ENCODE measurements at places on chromosomes 1 and 21. TPM values are rescaled to one million over a fixed set of nuclear protein-coding genes. Genes with fewer than 3 reads are reported as not detected.

DNA sequence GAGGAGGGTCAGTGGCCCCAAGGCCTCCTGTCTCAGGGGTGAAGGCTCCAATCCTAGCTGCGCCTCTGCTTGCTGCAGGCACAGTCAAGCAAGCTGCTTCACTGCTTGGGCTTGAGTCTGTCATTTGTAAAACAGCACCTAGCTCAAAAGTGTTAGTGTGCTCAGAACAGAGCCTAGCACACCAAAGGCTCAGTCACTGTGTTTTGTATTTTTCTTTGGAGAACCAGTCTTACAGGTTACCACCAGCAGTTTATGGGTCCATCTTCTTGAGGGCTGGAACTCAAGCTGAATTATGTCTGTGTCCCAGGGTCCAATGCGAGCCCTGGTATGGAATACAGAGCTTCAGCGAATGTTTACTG, 113.6 kb downstream of the DMRTB1 start:
- no peak for DNase-seq

DNA sequence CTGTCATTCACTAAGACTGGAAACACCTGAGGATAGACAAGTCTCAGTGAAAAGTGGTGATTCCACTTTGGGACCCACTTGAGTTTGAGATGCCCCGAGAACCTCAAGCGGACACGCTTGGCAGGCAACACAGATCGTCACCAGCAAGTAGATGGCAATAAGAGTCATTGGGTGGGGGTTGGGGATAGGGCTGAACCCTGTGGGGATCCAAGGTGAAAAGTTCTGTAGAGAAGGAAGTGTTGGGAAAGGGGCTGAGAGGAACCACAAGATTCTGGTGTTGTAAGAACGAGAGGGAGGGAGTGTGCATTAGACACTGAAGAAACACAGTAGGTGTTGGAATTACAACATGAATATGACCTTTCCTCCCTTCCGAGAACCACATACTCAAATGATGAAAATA, 45.4 kb upstream of the TDRD10 start:
- no peak for DNase-seq

GJA4 gene
- 26.8 TPM for total RNA-seq

BSND gene
- not detected for total RNA-seq

GRCh38 chr21:36059823-36060158, 535 bp downstream of the SETD4 start:
- peak; percentile 86 for DNase-seq

DNA sequence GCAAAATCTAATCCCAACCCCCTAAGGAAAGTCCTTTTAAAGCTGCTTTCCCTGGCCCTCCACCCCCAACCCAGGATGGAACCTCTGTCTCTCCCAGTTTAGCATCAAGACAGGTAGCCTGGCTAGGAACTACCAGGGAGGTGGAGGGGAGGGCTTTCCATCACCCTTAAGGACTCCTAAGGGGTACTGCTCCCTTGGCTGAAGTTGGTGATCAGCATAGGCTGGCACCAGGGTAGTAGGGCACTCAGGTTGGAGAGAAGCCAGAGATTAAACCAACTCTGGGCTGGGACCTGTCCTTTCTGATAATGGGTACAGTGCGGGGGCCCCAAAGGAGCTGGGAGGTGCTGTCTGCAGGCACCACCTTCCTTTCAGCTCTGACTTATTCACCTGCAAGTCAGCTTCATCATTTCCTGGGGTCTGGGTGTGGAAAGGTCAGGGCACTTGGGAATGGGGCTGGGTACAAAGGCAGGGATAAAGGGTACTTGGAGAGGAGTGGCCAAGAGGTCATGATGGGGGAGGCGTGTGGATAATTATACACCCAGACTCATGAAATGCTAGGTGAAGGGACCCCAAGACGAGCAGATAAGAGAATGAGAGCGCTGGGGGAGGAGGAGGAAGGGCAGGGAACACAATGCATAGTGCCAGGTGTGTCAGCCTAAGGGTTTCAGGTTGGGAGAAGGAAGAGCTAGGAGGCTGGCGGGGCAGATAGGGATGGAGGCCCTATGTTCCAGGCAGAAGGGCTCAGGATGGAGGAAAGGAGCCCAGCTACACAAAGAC, 1.2 kb downstream of the ARHGEF2 start:
- no peak for DNase-seq

GRCh38 chr1:19477284-19478249, 7.8 kb downstream of the CAPZB start:
- peak; percentile 82 for DNase-seq

GRCh38 chr1:107530543-107530942, 389.7 kb downstream of the NTNG1 start:
- no peak for DNase-seq

ABCG1 gene
- 12.4 TPM for total RNA-seq

CD52 gene
- 16.1 TPM for total RNA-seq

LGR6 gene
- 0.43 TPM for total RNA-seq

DNA sequence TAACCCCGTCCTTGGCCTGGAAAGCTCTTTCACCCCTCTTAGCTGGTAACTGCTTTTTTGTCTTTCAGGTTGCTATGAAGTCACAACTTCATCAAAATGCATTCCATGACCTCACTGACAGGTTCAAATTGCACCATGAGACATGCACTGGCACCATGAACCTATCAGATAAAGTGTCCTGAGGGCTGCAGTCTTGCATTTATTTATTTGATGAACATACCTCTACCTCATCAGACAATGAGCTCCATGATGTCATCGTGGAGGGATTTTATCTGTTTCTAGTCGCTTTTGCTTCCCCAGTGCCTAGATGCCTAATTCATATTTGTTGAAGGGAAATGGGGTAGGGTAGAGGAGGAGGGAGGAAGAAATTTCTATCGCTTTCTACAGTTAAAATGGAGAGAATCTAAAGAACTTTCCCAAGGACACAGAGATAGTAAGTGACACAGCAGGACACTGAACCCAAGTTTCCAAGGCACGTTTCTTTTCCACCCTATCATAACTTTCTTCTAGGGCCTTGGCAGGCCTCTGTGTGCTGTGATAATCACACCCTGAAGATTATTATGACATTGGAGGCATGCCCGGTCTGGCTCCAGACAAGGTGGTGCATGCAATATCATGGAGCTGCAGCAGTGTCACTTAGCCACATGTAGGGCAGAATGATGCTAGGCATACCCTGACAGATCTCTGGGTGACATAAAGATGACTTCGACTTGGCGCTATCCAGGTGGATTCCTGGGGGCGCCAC, 69.5 kb downstream of the CD58 start:
- DNase-seq, result no peak

CD101 gene
- 2.1 TPM for total RNA-seq

DNA sequence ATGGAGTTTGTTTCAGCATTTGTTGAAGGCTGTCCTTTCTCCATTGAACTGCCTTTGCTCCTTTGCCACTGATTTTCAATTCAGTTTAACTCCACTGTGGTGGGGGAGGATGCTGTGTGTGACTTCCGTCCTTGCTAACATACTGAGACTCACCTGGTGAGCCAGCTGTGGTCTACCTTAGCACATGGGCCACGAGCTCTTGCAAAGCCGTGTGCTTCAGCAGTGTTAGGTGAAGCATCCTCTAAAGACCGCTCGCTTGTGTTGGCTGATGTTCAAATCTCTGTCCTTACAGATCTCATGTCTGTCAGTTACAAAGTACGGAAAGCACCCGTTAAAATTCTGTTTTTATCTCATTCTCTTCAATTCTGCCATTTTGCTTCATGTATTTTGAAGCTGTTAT, 3.6 kb upstream of the SPATC1L start:
- DNase-seq, result no peak

- DNase-seq, result no peak
Measured at GRCh38 chr21:40837456-40837855, 9.5 kb downstream of the DSCAM start.

- DNase-seq, result no peak
Measured at GRCh38 chr1:244727871-244728474, 75.0 kb downstream of the DESI2 start.

DNA sequence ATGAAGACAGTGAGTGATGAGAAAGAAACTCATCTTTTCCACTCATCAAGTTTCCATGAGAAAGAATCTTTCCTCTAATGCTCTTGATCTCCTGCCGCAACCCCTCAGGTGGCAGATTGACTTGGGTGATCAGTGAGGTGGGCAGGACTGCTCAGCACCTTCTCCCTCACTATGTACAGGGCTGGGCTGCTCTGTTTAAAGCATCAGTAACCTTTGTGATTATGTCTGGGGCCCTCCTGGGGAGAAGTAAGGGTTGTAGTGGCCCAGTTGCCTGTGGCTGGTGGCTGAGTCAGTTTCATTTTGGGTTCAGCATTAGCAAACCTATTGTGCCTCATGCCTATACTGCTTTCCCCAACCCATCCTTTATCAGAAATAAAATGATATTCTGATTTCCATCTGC, 366.0 kb downstream of the TTLL7 start:
- no peak for DNase-seq

- DNase-seq, result no peak
Measured at GRCh38 chr1:71350805-71351204, 270.0 kb upstream of the ZRANB2 start.

DNA sequence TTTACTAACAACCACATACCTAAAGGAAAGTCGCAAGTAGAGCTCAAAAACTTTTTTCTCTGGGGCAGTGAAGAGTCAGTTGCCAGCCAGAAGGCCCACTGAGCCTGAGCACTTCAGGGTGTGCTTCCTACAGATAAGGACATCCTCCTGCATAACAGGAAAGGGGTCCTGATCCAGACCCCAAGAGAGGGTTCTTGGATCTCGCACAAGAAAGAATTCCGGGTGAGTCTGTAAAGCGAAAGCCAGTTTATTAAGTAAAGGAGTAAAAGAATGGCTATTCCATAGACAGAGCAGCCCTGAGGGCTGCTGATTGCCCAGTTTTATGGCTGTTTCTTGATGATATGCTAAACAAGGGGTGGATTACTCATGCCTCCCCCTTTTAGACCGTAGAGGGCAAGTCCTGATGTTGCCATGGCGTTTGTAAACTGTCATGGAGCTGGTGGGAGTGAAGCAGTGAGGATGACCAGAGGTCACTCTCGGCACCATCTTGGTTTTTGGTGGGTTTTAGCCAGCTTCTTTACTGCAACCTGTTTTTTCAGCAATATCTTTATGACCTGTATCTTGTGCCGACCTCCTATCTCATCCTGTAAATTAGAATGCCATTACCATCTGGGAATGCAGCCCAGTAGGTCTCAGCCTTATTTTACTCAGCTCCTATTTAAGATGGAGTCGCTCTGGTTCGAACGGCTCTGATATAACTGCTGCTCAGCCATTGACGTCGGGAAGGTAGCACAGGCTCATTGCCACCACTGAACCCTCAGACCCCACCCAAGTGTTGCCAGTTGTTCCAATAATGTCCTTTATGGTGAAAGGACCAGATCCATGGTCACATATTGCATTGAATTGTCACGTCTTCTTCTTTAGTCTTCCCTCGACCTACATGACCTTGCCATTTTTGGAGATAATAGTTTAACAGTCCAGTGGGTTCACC, 96.6 kb upstream of the ERRFI1 start:
- no peak for DNase-seq

DAB1 gene
- 118 TPM for total RNA-seq

DNA sequence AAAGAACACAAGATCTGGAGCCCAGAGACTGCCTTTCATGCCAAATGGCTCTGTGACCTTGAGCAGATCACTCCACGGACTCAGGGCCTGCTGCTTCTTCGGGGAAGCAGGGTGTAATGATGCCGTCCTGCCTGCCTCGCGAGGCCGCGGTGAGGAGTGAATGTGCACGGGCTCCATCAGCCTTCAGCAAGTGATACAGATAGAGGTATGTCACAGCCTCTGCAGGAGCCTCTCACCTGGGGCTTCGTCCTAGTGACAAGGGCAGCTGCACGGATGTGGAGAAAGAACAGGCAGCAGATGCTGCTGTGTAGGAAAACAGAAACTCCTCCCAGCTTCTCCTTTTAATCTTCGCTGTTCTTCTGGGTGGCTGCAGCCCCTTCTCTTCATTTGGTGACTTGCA, 127.5 kb downstream of the KCNN3 start:
- no peak for DNase-seq

DNA sequence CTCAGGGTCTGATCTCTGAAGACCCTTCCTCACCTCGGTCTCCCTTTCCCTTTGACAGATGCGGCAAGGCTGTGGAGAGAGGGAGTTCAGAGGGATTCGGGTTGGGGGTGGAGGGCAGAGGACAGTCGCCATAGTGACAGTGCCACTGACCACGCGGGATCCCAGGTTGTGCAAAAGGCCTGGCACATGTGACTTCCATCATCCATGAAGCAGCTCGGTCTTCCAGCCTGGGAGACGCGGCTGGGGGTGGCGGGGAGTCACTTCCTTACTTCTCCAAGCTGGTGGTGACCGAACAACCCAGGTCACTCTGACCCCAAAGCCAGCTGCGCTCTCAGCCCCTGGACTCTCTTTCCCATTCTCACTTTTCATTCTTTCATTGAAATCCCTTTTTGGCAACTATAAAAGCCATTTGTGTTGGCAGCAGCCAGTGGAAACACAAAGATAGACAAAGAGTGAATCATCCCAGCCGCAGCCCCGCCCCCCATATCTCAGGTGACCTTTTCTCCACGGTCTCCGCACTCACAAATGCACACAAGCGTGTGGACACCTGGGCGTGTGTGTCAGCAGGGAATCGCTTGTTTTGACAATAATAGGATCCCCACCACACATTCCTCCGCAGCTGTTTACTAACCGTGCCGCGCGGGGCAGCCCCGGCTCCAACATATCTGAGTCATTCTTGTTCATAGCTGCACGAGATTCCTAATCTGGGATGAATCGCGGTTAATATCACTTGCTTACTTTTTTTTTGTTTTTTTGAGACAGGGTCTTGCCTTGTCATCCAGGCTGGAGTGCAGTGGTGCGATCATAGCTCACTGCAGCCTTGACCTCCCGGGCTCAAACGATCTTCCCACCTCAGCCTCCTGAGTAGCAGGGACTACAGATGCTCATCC, 68.3 kb downstream of the DHRS3 start:
- peak; percentile 95 for DNase-seq

- DNase-seq, result no peak
Measured at GRCh38 chr1:226864311-226864710, 6.1 kb upstream of the PSEN2 start.

GRCh38 chr1:203037509-203038190, 11.4 kb downstream of the PPFIA4 start:
- no peak for DNase-seq

GRCh38 chr1:209370241-209370995, 213.1 kb upstream of the CAMK1G start:
- no peak for DNase-seq

DNA sequence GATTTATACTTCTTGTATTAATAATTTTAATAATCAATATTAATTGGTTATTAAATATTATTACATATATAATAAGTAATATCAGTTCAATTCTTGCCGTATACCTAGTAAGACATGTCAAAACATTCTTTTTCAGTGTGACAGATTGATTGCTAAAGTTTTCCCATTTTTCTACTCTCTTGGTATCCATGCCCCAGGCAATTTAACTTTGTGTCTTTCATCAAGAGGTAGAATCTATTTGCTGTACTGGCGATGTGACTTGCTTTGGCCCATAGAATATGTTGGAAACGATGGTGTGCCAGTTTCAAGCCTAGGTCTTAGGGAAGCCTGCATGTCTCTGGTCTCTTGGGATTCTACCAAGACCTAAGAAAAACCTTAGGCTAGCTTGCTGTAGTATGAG, 436.1 kb upstream of the ADAMTS5 start:
- DNase-seq, result no peak

Data from posterior vena cava (tissue), 2 donors.